CD4-positive, alpha-beta T cell treated with Interleukin-4 for 4 hours (primary cell): ENCODE measurements at places on chromosomes 3 and 15.
A peak's percentile ranks its signal among the peaks of the same experiment; 100 is the strongest.

DNA sequence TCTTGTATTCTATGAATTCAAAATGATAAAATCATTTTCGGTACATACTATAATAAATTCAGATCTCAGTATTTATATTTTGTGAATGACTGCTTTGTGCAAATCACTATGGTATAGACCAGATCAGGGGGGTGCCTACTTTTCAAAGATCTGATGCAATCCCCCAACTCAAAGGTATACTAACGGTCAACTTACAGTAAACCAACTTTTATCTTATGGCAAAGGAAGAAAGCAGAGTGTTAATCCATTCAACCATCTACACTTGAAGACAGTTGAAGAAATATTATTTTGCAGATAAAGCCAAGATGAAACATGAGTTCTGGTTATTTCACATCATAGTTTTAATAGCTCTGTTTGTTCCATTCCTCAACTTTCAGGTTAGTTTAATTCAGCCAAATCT, 197.1 kb downstream of the MEX3B start:
- DNase-seq = no peak

DNA sequence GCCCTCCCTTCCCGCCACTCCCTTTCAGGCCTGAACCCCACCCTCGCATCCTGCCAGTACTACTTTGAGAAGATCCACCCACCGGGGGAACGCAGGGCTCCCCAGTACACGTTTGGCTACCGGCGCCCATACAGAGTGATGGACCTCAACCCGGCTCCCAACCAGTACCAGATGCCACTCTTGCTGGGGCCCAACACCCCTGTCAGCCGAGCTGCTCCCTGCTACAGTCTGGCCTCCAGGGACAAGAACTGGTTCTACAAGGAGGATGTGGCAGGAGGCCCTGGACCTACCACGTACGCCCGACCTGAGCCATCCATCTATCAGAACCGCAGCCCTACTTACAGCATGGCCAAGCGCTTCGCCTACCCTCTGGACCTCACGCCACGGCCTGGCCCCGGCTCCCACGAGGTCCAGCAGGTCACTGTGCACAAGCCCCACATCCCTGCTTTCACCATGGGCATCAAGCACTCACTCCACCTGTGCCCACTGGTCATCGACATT, 14.4 kb upstream of the CSPG4 start:
- no peak for DNase-seq

DNA sequence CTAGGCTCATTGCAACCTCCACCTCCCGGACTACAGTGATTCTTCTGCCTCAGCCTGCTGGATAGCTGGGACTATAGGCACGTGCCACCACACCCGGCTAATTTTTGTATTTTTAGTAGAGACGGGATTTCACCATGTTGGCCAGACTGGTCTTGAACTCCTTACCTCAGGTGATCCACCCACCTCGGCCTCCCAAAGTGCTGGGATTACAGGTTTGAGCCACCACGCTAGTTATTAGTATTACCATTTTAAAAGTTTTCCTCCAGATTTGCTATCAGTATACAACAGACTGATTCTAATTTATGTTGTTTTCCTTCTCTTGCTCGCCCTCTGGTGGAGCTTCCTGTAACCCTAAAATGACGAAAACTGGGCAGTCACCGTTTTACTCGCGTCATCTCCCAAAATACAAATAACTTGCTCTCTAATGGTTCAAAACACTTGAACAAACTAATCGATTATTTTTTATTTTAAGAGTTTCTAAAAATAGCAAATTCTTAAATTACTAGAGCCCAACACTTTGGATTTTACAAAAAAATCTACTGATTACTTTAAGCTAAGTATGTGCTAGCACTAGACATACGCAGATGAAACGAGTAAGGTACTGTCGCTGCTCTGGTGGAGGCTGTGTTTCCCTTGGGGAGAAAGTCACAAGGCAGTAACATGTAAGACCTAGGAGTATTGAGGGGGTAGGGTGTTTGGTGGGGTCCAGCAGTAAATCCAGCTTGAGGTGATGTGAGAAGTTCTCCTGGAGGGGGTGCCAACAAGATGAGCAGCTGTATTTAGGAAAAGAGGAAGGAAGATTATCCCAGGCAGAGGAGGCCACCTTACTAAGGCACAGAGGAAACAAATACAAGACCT, 203.3 kb downstream of the MBNL1 start:
- peak; percentile 75 for DNase-seq

- DNase-seq = no peak
Measured at GRCh38 chr3:188230962-188231361, 77.0 kb downstream of the LPP start.

DNA sequence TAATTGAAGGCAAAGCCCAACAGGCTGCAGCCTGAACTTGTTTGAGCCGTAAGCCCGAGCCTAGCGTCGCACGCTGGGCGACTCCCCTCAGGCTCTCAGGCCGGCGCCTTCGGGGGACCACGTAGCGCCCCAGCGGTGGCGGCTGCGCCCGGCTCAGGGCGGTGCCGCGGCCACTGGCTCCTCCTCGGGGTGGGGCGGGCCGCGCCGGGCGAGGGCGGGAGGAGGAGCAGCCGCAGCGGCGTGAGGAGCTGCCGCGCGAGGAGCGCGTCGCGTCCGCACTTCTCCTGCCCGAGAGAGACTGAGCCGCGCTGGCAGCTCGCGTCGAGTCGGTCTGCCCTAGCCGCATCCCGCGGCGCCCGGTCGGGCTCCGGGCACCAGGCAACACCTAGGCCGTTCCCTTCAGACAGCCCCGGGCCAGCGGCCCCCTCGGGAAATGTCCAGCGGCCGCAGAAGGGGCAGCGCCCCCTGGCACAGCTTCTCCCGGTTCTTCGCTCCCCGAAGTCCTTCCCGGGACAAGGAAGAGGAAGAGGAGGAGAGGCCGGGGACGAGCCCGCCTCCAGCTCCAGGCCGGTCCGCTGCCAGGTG, at the start of gene CRYBG3:
Gene CRYBG3 (plus strand): TSS at position 238 of the 585 bp plus-strand sequence. CDS start 196 bp downstream, at position 434.
- peak; percentile 74 for DNase-seq

DNA sequence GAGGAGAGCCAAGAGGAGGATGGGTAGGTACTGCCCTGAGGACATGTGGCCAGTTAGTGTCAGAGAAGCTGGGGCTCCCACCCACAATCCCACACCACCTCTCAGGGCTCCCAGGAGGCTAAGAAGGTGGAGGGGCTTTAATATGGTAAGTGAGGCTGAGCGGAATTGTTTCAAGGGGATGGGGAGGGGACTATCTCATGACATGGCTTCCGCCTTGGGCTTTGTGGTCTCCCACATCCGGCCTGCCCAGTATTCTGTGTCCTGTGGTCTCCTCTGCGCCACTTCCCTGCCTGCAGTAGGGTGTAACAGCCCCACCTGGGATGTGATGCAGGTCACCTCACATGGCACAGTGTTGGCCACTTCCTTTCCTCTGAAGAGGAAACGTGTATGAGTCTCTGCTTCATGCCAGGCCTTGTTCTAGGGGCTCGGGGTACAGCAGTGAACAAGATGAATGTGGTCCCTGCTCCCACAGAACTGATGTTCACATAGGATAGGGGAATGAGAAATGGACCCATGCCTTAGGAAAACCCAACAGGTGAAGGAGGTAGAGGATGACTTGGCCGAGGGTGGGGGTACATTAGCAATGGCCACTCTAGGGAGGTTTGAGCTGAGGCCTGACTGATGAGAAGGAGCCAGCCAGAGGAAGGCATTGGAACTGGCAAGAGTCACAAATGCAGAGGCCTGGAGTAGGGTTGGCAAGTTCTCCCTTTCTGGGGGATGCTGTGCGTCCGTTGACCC, 3.2 kb downstream of the NEIL1 start:
- DNase-seq = peak; percentile 75

DNA sequence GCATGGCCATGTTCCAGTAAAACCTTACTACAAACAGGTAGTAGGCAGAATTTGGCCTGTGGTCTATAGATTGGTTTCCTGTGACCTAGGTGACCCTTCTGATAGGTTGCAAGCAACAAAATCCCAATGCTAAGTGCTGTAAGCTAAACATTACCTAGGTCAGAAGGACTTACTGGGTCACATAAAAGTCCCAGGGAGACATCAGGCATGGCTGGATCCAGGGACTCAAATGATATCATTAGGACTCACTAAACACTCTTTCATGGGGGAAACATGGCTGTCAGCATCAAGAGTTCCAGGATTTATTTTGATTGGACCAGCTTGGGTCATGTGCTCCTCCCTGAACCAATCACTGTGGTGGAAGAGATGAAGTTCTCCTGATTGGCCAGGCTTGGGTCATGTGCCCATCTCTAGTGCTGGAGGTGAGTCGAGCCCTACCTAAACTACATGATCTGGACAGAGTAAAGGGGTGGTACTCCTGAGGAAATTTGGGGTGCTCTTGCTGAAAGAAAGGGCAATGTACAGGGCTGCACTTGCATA, 16.8 kb upstream of the SLC6A1 start:
- DNase-seq = no peak

- DNase-seq = no peak
Measured at GRCh38 chr3:195111319-195111705, 159.6 kb downstream of the XXYLT1 start.

- no peak for DNase-seq
Measured at GRCh38 chr3:11609481-11609880, 34.2 kb downstream of the VGLL4 start.

DNA sequence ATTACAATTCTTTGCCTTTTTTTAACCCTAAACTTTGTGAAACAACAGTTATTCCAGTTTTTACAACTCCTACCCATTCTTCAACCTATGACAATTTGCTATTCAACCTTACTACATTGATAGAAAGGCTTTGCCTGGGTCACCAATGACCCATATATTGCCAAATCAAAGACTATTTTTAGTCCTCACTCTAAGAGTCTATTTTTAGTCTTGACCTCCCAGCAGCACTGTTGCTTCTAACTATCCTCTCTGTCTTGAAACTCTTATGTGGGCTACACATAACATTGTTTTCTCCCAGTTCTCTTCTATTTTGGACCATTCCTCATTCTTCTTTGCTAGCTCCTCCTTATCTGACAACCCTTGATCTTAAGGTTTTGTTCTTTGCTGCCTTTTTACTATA, 71.4 kb downstream of the C3orf80 start:
- DNase-seq = no peak

- DNase-seq = no peak
Measured at GRCh38 chr15:78100886-78101285, 8.5 kb downstream of the SH2D7 start.
